ENCODE measurements at places on chromosomes 2 and 18.

DNA sequence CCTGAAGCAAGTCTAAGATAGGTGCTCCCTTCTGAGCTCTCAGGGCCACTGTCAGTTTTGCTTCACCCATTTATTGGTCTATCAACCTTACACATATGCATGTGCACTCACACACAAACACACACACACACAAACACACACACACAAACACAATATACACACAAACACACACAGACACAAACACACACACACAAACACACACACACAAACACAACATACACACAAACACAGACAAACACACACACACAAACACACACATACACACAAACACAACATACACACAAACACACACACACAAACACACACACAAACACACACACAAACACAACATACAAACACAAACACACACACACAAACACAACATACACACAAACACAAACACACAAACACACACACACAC lies 181.6 kb upstream of the KLHL29 start:
- no peak for DNase-seq
- H3K4me1 ChIP-seq, result no peaks in the 10 kb centered on the region
- no peak overlapping the region for H3K27ac ChIP-seq
- peaks cover 4% of the 10 kb centered on the region for H3K36me3 ChIP-seq

- no peak overlapping the region for H3K27ac ChIP-seq
- no peaks in the 10 kb centered on the region for H3K36me3 ChIP-seq
- H3K4me1 ChIP-seq, result no peaks in the 10 kb centered on the region
- H3K4me3 ChIP-seq, result no peak overlapping the region
- no peaks in the 10 kb centered on the region for H3K27me3 ChIP-seq
These were observed 20.2 kb upstream of the ADNP2 start for GRCh38 chr18:80088823-80089222.

GRCh38 chr2:46067501-46068305 lies 229.5 kb upstream of the EPAS1 start:
- no peak for DNase-seq
- H3K36me3 ChIP-seq, result no peaks in the 10 kb centered on the region
- no peaks in the 10 kb centered on the region for H3K27me3 ChIP-seq
- no peak overlapping the region for H3K4me3 ChIP-seq
- peaks cover 13% of the 10 kb centered on the region for H3K4me1 ChIP-seq
- H3K27ac ChIP-seq, result no peak overlapping the region

- no peaks in the 10 kb centered on the region for H3K4me1 ChIP-seq
- H3K36me3 ChIP-seq, result no peaks in the 10 kb centered on the region
- no peak overlapping the region for H3K4me3 ChIP-seq
- H3K27ac ChIP-seq, result no peak overlapping the region
- DNase-seq, result no peak
- H3K27me3 ChIP-seq, result peaks cover 20% of the 10 kb centered on the region
These were observed 330.0 kb upstream of the POU3F3 start for GRCh38 chr2:104523921-104524320.

DNA sequence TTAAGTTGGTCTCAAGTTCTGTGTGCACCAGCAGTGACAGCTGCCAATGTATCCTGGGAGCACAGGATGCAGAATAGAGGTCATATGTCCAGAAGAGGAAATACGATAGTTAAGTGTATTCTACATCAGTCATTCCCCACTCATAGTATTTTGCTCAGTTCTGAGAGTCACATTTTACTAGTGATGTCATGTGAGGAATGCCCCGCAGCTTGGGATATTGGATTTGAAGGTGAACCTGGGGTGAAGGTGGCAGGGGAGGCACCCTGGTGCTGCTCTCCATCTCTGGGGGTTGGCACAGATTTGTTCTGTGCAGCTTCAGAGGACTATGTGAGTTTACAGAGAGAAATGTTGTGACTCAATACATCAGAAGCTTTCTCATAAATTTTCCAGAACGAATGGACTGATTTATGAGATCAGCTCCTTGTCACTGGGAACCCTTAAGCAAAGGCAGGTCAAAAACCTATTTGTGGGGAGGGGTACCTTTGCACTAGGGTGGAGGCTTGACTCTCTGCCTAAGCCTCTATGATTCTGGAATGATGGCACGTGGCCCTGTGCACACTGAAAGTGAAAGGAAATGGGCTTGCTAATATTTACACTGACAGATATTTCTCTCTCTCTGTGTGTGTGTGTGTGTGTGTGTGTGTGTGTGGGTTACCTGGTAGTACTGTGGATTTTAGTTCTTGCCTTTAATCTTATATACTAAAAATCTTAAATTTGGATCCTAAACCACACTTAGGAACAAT lies 95.9 kb downstream of the NEB start:
- H3K27me3 ChIP-seq, result no peaks in the 10 kb centered on the region
- peak overlapping the region; percentile 12 for H3K4me3 ChIP-seq

DNA sequence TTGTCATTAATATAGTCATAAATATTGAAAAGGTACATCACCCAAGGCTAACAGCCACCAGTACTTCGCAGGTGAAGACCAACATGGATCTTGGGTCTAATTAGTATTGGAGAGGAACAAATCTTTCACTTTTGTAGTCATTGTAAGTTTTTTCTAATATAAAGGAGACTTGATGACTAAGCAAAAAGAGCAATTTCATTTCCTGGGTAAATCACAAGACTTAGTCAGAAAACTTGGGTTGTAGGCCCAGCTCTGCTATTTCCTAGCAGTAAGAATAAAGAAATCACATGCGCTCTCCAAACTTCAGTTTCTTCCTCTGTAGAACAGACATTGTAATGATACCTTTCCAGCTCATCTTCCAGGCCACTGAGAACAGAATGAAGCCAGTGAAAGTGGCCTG lies 40.9 kb downstream of the NRP2 start:
- H3K27ac ChIP-seq, result no peak overlapping the region
- no peaks in the 10 kb centered on the region for H3K27me3 ChIP-seq
- H3K36me3 ChIP-seq, result peaks cover 35% of the 10 kb centered on the region
- no peak for DNase-seq
- H3K4me3 ChIP-seq, result no peak overlapping the region

GRCh38 chr2:74010087-74010541 lies 25.4 kb downstream of the TET3 start:
- peak; percentile 72 for DNase-seq
- peaks cover 19% of the 10 kb centered on the region for H3K36me3 ChIP-seq
- H3K27me3 ChIP-seq, result no peaks in the 10 kb centered on the region
- H3K27ac ChIP-seq, result peak overlapping the region; percentile 88

GRCh38 chr2:98012561-98012991 lies 16.8 kb upstream of the TMEM131 start:
- no peaks in the 10 kb centered on the region for H3K4me1 ChIP-seq
- no peak overlapping the region for H3K27ac ChIP-seq
- H3K36me3 ChIP-seq, result no peaks in the 10 kb centered on the region
- H3K4me3 ChIP-seq, result no peak overlapping the region

- H3K36me3 ChIP-seq, result no peaks in the 10 kb centered on the region
- H3K4me1 ChIP-seq, result peaks cover 32% of the 10 kb centered on the region
- no peak for DNase-seq
- no peaks in the 10 kb centered on the region for H3K27me3 ChIP-seq
These were observed 188.6 kb upstream of the GATA6 start for GRCh38 chr18:21980744-21981143.

DNA sequence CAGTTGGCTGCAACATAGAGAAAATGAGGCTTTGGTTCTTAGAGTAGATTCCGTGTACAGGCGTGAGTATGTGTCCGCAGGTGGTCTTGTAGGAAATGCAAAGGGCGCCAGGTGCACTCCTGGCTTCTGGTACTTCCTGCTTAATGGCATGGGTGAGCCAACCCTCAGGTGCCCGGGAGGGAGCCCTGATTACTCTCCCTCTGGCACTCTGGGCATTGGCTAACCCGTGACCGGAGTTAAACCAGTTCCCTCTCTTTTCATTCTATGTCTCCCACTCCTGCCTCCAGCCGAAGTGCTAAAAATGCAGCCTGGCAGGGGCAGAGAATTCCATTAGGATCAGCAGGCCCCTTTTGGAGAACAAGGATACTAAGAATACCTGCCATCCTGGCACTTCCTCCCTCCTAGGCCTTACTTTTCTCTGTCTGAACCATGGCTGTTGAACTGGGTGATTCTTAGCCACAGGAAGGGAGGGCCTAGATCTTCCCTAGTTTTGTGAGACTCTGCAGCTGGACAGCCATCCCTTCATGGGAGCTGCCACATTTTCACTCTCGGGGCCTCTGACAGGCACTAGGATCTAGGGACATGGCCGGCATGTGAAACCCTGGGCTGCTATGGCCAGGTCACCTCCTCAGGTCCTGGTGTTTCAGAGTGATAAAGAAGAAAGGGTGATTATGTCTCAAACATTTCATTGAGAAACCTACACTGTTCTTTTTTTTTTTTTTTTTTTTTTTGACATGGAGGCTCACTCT lies 6.5 kb downstream of the MERTK start:
- peaks cover 61% of the 10 kb centered on the region for H3K4me1 ChIP-seq
- peak overlapping the region; percentile 39 for H3K4me3 ChIP-seq
- DNase-seq, result no peak
- H3K27me3 ChIP-seq, result no peaks in the 10 kb centered on the region
- H3K27ac ChIP-seq, result no peak overlapping the region
- peaks cover 14% of the 10 kb centered on the region for H3K36me3 ChIP-seq

DNA sequence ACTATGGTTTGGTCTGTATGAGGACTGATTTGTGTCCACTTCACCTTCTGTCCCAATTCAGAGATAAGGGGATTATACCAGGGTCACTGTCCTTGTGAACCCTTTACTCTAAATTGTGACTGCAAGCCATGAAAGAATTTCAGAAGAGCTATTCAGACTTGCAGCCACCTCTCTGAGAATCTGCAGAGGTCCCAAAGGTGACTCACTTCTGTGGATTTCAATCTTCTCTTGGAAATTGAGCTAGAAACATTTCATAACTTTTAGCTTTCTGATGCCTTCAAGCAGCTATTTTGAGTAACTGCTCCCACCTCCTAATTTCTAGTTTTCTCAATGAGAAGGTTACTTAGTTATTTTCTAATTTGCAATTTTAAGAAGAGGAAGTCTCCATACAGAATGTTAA lies 1242.4 kb upstream of the ACVR2A start:
- H3K4me3 ChIP-seq, result no peak overlapping the region
- H3K27me3 ChIP-seq, result peaks cover 13% of the 10 kb centered on the region
- DNase-seq, result no peak
- H3K4me1 ChIP-seq, result no peaks in the 10 kb centered on the region
- H3K27ac ChIP-seq, result no peak overlapping the region
- H3K36me3 ChIP-seq, result no peaks in the 10 kb centered on the region

- DNase-seq, result no peak
- H3K36me3 ChIP-seq, result peaks cover 12% of the 10 kb centered on the region
- H3K27ac ChIP-seq, result no peak overlapping the region
- no peak overlapping the region for H3K4me3 ChIP-seq
- no peaks in the 10 kb centered on the region for H3K4me1 ChIP-seq
These were observed 318.1 kb upstream of the EPAS1 start for GRCh38 chr2:45979065-45979464.

- H3K27me3 ChIP-seq, result peaks cover 18% of the 10 kb centered on the region
- H3K4me1 ChIP-seq, result peaks cover 9% of the 10 kb centered on the region
- DNase-seq, result no peak
- H3K36me3 ChIP-seq, result no peaks in the 10 kb centered on the region
- no peak overlapping the region for H3K27ac ChIP-seq
These were observed 371.3 kb upstream of the MYT1L start for GRCh38 chr2:2702385-2702784.

DNA sequence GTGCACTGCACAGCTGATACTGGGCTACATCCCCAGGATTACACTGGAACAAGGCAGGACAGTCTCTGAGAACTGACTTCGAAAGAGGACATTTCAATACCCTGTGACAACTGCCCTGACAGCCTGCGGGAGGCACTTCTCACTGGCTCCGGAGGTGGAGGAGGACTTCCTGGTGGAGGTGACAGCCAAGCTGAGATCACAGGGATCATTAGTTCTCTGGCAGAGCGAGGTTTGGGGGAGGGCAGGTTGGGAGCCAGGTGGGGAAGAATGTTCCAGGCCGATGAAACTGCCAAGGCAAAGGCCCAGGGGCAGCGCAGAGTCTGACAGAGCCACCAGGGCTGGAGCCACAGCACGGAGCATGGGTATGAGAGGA lies 28.0 kb upstream of the NPAS2 start:
- H3K27ac ChIP-seq, result no peak overlapping the region
- H3K27me3 ChIP-seq, result peaks cover 6% of the 10 kb centered on the region

- H3K27ac ChIP-seq, result no peak overlapping the region
- no peak overlapping the region for H3K4me3 ChIP-seq
- peaks cover 2% of the 10 kb centered on the region for H3K27me3 ChIP-seq
- DNase-seq, result no peak
- peaks cover 5% of the 10 kb centered on the region for H3K4me1 ChIP-seq
- H3K36me3 ChIP-seq, result no peaks in the 10 kb centered on the region
These were observed 44.0 kb downstream of the PDCL3 start for GRCh38 chr2:100606726-100607343.

GRCh38 chr2:102895376-102895775 lies 133.5 kb downstream of the TMEM182 start:
- DNase-seq, result no peak
- H3K4me1 ChIP-seq, result no peaks in the 10 kb centered on the region
- H3K36me3 ChIP-seq, result no peaks in the 10 kb centered on the region
- H3K27me3 ChIP-seq, result peaks cover 4% of the 10 kb centered on the region
- no peak overlapping the region for H3K27ac ChIP-seq

DNA sequence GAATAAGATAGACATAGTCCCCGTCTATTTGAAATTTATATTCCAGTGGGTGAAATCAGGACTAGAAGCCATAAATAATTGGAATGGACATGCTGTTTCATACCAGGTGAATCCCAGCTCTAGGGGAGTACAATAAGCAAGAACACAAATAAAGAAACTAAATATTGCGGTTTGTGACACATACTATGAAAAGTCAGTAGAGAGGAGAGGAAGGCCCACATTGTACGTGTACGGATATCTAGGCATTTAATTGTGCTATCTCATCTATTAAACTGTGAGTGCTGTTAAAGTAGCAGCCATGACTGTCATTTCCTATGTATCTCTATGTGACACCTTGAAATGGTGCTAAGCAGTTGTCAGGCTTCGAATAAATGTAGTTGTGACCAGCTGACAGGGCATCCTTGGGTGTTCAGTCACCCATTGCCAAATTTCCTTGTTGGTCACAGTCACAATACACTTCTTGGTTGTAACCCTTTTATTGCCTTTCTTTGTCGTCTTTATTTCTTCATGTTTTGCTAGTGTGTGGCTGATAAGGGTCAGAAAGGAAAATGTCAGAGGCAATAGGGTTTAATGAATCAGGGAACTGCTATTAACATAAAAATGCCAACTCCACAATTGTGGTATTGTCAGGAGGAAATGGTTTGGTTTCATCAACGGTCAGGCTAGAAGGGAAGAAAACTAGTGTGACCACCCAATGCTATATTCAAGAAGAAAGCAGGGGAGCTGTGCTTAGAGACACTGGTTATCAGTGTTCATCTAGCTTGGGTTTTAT lies 31.5 kb downstream of the CPO start:
- H3K27ac ChIP-seq, result no peak overlapping the region
- H3K4me1 ChIP-seq, result no peaks in the 10 kb centered on the region
- H3K27me3 ChIP-seq, result no peaks in the 10 kb centered on the region
- no peaks in the 10 kb centered on the region for H3K36me3 ChIP-seq
